ENCODE measurements at places on chromosomes 2 and 18.

- ATAC-seq = no peak
These were observed 23.7 kb upstream of the BOK start for GRCh38 chr2:241534701-241535375.

- ATAC-seq = no peak
These were observed 10.7 kb upstream of the ADCY3 start for GRCh38 chr2:24930768-24931167.

DNA sequence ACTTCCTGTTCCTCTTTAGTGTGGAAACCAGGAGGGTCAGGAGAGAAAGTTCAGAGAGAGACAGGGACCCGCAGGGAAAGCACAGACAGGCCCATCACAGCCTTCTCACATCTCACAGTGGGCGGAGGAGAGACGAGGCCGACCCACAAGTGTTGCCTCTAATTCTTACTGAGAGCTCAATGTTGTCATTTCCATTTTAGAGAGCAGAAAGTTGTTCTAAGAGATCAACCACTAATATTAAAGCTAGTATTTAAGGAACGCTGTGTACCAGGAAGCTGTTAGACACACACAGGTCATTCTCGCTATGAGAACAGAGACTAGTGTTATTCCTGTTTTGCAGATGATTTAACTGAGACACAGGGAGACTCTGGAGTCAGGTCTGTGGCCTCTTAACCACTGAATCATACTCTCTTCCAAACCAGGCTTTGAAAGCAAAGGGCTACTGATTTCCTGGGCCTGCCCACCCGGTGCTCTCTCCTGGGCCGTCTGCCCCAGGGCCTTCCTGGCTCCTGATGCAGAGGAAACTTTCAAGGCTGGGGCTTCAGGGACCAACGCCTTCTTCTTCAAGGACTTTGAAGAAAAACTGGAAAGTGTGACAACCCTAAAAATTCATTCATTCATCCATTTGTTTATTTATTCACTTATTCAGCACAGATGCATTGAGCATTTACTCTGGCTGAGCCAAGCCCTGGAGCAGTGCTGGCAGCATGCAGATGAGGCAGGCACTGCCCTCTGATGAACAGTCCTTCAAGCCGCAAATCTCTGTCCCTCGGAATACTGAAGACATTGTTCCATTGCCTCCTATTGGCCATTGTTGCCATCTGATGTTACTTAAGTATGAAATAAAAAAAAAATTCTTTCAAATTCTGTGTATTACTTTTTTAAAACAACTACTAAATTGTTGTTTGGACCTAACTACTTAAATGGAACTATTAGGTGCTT is 37.2 kb upstream of the BIN1 start:
- no peak for ATAC-seq

- no peak for ATAC-seq
These were observed 97.1 kb upstream of the TMEM178A start for GRCh38 chr2:39568561-39569006.

- ATAC-seq = no peak
These were observed 91.6 kb downstream of the ACKR3 start for GRCh38 chr2:236661061-236661761.

DNA sequence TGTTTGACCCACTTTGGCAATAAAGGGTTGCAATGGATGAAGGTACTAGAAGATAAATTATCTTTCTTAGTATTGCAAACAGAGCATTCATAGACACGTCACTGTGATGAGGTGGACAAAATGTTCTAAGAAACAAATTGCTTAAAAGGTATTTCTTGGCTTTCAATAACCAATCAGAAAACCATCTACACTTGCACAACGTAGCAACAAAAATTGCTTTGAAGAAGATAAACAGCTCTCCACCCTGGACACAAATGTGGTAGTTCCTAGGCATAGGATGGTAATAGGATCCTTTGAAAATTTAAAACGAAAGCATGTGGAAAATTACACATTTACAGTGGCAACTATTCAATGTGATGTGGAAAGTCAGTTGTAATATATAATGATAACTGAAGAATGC is 439.9 kb upstream of the ETAA1 start:
- ATAC-seq = no peak

DNA sequence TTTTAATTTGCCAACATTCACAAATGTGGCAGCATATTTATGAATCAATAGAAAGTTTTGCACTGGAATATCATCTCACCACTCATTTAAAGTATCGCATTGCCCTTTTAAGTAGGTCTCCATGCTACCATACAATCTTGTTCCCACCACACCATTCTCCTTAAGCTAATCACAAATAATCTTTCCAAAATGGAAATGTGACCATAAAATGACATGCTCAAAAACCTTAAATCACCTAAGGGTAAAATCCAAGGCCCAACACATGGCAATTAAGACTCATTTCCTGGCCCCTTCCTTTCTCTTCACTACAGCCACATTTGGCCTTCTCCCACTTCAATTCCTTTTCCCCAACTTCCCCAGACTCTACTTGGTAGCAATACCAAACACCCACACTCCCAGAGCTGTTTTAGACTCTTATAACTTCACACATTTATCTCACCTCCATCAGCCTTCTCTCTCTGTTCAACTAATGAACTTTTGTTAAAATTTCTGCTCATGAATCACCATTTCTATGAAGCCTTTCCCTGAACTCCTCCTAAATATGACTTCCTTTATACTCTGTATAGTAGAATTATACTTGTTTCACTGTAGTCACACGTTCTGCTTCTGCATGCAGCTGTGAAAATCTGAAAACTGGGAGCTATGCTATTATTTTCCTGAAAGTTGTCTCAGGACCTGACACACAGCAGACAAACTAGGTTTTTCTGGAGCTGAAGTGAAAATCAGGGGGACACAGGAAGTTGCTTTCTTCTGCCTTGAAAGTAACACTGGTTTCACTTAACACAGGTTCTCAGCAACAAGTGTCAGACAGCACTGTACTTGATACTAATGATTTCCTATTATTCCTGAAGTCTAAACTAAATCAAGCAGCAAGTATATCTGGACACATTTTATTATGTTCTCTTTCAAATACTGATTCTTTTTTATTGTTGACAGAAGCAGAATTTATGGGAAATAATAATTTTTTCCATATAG is 303.9 kb downstream of the ZEB2 start:
- ATAC-seq = peak; percentile 65

- no peak for ATAC-seq
These were observed 300.3 kb downstream of the NBAS start for GRCh38 chr2:15260835-15261234.

GRCh38 chr18:76953156-76953555 is 130.8 kb downstream of the ZNF236 start:
- ATAC-seq = no peak

- peak; percentile 28 for ATAC-seq
These were observed 10.6 kb upstream of the MOCOS start for GRCh38 chr18:36176711-36177110.

- ATAC-seq = no peak
These were observed 71.5 kb upstream of the HDAC4 start for GRCh38 chr2:239472235-239472775.

DNA sequence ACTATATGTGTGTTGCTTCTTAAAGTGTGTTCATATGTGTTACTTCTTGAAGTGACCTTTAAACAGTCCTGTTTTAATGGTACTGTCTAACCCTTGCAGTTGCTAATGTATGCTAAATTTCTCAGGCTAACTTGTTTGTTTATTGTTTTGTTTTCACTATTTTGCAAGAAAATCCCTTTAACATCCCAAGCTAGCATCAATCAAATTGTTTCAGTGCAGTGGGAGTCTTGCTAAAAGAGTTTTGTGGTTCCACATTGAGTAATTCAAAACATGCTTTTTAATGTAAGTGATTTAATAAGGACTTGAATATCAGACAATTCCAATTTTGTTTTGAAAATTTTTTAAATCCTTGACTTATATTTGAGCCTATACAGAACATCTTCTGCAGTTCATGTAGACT is 3.6 kb downstream of the SH3RF3 start:
- no peak for ATAC-seq

GRCh38 chr2:144343145-144343544 is 176.8 kb downstream of the ZEB2 start:
- peak; percentile 78 for ATAC-seq

- ATAC-seq = no peak
These were observed 19.4 kb upstream of the CCDC88A start for GRCh38 chr2:55439101-55439397.

DNA sequence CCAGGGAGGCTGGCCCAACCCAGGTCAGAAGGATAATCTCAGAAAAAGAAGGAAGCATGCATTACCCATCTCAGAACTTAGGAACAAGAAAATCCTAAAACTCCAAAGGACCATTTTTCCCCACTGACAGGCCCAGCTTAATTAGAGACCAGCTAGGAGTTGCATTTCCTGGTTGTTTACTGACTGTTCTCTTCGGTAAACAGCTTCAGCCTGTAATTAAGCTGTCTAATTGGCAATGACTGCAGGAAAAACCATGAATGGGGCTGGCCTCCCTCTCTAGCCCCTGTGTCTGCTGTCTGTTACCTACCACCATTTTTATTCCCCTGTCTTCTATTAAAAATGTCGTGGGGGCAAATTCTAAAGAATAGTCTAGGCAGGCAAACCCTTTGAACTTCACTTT is 146.5 kb downstream of the AGAP1 start:
- ATAC-seq = no peak

DNA sequence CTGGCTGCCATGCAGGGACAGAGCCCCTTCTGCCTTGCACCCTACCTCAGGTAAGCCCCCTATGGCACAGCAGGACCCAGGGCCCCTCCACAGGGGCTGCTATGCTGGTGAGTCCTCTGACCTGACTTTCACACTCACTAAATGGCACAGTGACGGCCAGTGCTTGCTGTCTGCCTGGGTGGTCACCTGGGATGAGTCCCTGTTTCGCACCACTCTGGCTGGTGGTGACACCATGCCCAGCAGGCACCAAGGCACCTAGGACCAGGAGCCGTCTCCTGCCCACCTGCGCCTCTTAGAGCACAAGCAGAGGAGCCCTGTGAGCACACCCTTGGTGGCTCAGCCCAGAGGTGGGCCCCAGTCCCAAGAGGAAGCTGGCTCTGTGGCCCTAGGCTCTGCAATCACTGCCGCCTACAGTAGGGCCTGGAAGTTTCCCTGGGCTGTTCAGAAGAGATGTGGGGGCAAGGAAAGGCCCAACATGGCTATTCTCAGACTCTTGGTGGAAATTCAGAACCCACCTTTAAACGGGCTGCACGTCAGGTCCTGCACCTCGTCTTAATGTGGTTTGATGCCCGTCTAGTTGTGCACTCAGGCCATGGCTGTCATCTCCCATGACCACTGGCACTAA is 96.0 kb downstream of the PLB1 start:
- ATAC-seq = no peak

DNA sequence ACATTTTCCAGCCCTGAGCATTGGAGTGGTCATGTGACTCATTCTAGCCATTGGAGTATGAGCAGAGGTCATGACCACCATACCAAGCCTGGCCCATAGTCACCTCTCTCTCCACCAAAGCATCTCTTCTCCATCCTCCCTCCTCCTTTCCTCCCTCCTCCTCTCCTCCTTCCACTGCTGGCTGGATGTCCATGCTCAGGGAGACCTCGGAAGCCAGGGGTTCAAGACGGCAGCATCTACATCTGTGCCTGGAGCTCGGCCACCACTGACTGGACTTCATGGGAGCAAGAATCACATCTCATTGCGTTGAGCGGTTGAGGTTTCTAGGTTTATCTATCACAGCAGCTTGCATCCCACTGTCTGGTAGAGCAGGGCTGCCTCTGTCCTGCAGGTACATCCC is 252.4 kb downstream of the NDUFA10 start:
- no peak for ATAC-seq

DNA sequence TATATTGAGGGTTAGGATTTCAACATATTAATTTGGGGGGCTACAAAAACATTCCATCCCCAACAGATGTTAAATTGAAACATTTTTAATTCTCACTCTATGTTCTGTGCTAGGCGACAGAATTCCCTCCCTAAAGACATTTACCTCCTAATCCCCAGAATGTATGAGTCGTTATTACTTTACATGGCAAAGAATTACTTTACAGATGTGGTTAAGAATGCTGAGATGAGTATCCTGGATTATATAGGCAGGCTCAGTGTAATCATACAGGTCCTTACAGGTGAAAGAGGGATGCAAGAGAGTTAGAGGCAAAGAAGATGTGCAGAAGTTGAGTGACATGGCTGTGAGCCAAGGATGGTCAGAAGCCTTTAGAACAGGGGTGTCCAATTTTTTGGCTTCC is 974.1 kb upstream of the ACVR2A start:
- no peak for ATAC-seq

DNA sequence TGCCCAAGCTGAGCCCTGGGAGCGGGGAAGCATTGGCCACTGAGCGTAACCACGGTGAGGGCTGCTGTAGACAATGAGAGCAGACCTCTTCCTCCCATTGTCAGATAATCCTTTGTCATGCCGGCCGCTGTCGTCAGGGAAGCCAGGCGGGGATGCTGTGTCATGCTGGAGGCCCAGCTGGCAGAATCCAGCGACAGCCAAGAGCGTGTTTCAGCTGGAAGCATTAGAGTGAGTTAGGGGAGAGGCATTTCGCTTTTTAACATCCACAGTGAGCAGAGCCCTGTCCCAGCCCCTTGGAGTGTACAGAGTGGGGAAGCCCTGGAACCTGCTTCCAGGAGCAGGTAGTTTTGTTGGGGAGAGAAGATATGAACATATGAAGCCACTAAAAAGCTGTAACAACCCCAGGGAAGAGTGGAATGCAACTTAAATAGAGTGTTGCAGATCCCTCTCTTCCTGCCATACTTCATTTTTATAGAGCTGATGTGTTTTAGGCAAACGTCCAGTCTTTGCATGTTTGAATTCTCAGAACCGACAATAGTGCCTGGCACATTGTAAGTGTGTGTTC is 7.0 kb downstream of the CTIF start:
- ATAC-seq = no peak

GRCh38 chr2:71428472-71429383 is 24.6 kb upstream of the DYSF start:
- ATAC-seq = no peak

- no peak for ATAC-seq
These were observed 65.7 kb downstream of the FMNL2 start for GRCh38 chr2:152400607-152401214.

DNA sequence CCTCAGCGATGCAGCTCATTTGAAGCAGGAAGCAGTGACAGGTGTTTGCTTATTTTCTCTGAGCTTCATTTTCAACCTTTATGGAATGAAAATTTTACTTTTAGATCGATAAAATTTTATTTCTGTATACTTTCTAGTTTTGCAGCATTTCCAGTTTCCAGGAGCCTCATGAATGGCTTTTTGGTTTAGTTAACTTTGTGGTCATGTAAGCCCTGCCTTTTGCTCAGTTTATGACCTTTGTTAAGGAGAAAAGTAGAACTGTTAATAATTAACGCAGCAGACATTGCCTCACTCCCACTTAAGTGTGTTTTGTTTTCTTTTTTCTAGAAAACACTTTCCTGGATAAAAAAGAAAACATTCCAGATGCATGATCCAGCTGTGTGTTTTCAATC is 4.4 kb upstream of the FARP2 start:
- no peak for ATAC-seq
